Uterus (tissue), 4 donors: ENCODE measurements at places on chromosomes 2 and 18.

- no peak overlapping the region for H3K4me3 ChIP-seq
- DNase-seq, result no peak
- no peaks in the 10 kb centered on the region for H3K36me3 ChIP-seq
- peaks cover 10% of the 10 kb centered on the region for H3K4me1 ChIP-seq
- no peaks in the 10 kb centered on the region for H3K27me3 ChIP-seq
These were observed 16.9 kb downstream of the HS1BP3 start for GRCh38 chr2:20633794-20634506.

DNA sequence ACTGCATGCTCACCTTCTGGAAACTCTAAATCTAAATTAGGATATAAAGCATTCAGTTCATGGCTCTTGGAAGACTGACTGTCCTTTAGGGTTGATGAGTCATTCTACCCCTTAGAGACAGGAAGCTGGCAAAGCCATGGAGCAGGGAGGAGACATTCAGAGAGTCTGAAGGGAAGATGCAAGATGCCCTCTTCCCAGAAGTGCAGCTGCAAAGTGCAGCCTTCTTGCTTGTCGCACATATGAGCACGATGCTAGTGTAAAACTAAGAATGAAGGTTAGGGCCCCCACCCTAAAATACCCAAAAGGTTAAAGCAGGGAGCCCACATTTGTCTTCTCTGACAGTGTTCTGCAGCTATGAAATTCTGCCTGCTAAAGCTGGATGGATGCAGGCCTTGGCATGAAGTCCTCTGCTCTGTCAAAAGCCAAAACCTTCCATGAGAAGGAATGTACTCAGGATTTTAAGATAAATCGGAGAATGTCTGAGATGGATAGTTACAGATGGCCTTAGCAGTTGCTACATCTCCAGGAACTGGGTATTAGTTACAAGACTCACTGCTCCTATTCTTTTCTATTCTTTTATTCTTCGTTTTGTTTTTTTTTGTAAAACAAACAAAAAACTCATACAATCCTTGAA lies 89.7 kb downstream of the POLE4 start:
- no peaks in the 10 kb centered on the region for H3K4me1 ChIP-seq
- no peak overlapping the region for H3K4me3 ChIP-seq
- H3K36me3 ChIP-seq, result no peaks in the 10 kb centered on the region
- no peak overlapping the region for H3K27ac ChIP-seq
- no peaks in the 10 kb centered on the region for H3K27me3 ChIP-seq

DNA sequence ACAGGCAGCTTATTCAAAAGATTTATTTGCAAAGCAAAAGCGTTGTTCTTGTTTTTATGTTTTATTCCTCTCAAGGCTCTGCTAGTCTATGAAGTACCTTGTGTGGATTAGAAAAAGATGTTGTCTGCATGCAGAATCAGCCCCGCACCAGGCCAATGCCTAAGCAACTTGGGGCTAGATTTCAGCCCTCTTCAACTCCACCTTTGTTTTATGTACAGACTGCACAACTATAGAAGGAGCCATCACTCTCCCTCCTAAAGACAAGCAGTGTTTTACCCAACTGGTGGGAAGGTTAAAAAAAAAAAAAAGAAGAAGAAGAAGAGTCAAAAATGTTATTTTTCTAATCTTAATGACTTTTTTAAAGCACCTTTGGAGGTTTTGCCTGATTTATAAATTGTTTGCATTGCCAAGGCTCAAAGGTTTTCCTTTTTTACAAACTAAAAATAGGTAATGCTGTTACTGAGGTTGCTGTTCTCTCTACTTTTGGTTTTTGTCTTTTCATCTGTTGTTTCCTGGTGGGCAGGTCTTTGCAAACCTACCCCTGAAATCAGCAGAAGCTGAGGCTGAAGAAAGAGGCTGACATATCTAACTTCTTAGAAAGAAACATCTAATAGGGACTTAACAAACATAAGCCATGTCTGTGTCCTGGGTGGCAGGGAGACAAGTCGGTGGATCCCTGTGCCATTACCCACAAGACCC lies 164.0 kb downstream of the SLC39A10 start:
- DNase-seq, result no peak
- H3K27ac ChIP-seq, result no peak overlapping the region
- H3K4me3 ChIP-seq, result no peak overlapping the region
- H3K4me1 ChIP-seq, result no peaks in the 10 kb centered on the region
- H3K27me3 ChIP-seq, result no peaks in the 10 kb centered on the region

DNA sequence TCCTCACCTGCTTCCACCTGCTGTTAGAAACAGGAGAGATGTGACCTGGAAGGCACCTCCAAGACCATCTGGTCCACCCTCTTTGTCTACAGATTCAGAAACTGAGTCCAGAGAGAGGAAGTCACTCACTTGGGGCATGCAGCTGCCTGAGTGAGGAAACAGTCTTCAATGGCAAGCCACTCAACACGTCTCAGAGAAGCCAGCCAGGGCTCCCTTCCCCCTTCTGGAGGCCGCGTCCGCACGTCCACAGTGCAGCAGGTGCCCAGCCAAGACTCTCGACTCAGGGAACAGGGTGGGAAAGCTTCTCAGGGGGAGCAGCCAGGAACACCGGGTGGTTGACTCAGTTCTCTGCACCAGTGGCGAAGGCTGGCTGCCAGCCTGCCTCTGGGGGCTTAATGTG lies 201.7 kb downstream of the BCL11A start:
- no peaks in the 10 kb centered on the region for H3K36me3 ChIP-seq
- no peaks in the 10 kb centered on the region for H3K27me3 ChIP-seq
- no peak overlapping the region for H3K4me3 ChIP-seq
- H3K4me1 ChIP-seq, result no peaks in the 10 kb centered on the region
- no peak overlapping the region for H3K27ac ChIP-seq
